H7 (cell line): ENCODE measurements at places on chromosomes 16 and 17. TPM values are rescaled to one million over a fixed set of nuclear protein-coding genes. Genes with fewer than 3 reads are reported as not detected.

Gene SLFN14
- not detected in 2 replicates for total RNA-seq

- no peak for DNase-seq
These were observed 234.3 kb upstream of the TNRC6C start for GRCh38 chr17:77723909-77724875.

DNA sequence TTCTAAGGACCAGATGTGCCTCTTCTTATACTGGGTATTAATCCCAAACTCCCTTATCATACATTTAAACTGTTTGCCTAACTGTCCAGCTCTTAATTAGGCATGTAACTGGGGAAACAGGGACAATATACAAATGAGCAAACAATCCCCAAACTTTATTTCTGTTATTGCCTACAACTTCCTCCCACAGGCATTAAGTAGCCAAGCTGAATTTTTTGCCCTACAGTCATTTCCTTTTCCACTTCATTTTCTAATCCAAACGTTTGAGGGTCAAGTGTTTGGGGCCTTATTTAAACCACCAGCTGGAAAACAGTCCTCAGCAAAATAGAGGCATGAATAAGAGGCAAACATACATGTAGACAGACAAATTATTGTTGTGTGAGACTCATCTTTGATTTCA, 77.4 kb upstream of the CCL2 start:
- DNase-seq: no peak

GRCh38 chr17:48927978-48928745, 16.5 kb downstream of the SNF8 start:
- DNase-seq: no peak

GRCh38 chr17:19299214-19299747, 62.1 kb downstream of the EPN2 start:
- no peak for DNase-seq

DNA sequence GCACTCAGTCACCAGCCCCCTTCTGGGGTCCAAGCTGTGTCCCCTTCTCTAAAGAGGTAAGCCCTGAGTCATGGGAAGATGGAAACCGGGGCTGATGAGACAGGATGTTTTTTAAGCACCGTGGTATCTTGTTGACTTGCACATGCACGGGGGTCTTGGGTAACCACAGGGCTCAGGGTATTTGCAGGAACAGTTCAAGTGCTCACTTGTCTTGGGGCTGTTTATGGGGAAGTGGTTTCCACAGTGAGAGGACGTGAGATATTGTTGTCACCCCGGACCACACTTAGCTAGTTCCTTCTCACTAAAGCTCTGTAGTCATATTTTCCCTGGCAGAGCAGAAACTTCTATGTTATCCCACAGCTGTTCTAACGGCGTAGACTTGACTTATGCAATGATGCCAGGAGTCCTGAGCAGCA, 7.7 kb downstream of the CCL3L1 start:
- DNase-seq: no peak

GRCh38 chr16:48335961-48336360, 49.3 kb downstream of the SIAH1 start:
- no peak for DNase-seq

- no peak for DNase-seq
These were observed 119.7 kb downstream of the SNX29 start for GRCh38 chr16:12096157-12096777.
